ENCODE measurements at places on chromosomes 3 and 15.

DNA sequence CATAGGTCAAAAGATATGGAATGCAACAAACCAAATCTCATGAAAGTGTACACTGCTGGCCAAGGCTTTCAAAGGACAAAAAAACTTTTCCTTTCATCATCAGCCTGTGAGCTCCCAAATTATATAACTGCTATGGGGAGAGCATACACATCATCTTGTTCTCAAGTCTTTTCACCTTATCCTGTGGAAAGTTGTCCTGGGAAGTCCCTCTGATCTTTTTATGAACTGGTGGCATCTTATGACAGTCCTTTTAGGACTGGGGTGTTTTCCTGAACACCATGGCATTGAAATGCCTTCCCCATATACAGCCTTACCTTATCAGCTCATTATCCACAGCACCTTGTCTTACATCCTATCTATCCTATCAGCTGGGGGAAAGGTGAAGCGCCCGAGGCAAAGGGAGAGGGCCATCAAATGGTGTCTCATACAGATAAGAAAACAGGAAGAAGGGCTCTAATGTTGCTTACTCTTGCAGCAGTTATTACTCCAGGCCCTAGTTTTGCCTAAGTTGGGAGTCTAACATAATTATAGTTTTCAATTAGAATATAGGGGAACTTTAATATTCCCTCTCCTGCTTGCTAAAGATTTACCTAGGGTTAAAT lies 61.5 kb upstream of the GOLIM4 start:
- DNase-seq = no peak

DNA sequence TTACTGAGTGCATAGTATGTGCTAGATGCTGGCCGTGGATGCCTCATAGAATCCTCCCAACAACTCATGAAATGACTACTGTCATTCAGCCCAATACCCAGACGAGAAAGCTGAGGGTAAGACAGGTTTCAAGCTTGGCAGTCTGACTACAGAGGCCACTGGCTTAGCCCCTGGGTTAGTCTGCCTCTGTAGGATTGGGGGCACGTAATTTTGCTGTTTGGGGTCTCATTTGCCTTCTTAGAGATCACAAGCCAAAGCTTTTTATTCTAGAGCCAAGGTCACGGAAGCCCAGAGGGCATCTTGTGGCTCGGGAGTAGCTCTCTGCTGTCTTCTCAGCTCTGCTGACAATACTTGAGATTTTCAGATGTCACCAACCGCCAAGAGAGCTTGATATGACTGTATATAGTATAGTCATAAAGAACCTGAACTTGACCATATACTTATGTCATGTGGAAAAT lies 1.0 kb upstream of the CCR5 start:
- DNase-seq = peak; percentile 91

- no peak for DNase-seq
Observed at GRCh38 chr3:10993729-10994065, 1.1 kb downstream of the SLC6A1 start.

- no peak for DNase-seq
Observed at GRCh38 chr15:33135355-33135781, 59.1 kb downstream of the FMN1 start.

GRCh38 chr3:172096881-172097420 lies 57.6 kb downstream of the FNDC3B start:
- DNase-seq = no peak

DNA sequence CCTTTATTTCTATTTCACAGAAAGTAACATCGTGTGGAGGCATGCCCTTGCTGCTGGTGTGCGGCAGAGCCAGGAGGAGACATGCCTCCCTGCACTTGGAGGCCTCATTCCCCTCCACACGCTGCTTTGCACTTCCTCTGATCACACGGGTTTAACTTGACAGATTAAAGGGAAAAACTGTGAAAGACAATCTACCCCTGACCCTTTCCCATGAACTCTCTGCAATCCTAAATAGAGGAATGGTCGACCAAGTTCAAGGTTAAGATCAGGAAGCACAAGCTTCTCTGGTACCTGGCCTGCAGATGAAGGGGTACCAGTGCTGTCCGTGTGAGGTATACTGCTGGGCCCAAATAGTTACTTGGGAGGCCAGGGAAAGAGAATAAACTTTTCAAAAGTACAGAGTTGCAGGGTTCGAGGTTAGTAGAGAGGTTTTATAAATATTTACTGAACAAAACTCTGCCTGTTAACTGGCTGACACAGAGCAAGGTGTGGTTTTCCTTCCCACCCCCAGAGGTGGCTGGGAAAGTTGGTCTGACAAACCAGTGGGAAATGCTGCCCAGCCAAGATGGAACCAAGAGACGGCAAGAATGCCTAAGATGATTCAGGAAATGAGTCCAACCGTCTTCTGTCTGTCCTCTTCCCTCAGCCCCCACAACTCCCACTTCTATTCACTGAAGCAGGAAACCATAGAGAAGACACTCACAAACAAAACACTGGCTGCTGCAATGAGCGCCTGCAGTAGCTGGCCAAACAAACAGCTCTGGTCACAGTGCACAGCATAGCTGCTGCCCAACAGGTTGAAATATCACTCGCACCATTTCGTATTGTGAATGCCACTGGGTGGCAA lies 79.6 kb downstream of the IGF2BP2 start:
- DNase-seq = no peak

DNA sequence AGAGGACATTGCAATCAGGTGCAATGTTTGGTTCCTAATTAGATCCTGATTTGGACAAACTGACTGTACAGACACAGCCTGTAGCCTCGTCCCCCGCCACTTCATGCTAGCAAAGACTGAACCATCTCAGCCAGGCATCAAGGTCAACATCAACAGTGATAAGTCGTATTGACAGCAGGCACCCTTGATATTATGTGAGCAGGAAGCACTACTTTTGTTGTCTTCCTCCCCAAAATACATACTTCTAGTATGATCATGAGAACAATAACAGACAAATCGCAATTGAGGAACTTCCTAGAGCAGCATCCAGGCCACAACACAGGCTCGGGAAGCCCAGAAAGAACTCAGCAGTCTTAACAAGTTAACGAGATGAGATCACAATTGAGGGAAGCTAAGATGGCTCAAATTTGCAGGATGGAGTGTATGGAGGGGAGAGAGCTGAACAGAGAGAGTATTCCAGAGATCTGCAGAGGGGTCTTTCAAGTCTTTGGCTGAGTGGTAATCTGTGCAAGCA lies 20.4 kb downstream of the TGM5 start:
- no peak for DNase-seq

DNA sequence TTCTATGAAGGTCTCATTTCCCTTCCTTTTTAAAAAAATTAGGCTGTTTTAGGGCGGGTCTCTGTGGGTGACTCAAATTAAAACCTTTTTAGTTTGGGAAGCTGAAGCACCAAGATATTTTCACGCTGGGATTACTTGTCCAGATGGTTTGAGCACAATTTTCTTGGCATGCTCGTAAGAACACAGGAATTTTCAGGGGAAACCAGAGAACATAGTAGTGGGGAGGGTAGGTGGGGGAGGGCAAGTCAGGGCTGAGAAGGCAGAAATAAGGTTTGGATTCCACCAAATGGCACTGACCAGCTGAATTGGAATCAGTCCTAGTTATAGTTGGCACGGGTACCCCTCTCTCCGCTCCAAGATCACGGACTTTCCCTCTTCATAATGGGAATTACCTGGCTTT lies 97.3 kb upstream of the LRIG1 start:
- DNase-seq = no peak

DNA sequence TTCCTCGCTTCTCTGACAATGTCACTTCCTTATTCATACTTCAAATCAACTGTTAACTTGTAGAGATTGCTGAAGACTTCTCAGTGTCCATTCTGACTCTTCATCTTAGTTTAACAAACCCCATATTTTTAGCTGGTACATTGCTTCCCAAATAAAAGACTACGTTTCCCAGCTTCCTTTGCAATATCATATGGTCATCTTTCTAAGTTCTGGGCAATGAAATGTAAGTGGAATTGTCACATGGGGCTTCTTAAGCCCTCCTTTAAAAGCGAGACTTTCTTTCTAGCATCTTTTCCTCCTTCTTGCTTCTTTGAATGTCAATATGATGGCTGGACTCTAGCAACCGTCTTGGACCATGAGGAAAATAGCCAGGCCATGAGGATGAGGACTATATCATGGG lies 239.0 kb downstream of the ZNF621 start:
- DNase-seq = no peak

GRCh38 chr3:171327441-171328174 lies 132.6 kb downstream of the TNIK start:
- DNase-seq = no peak

DNA sequence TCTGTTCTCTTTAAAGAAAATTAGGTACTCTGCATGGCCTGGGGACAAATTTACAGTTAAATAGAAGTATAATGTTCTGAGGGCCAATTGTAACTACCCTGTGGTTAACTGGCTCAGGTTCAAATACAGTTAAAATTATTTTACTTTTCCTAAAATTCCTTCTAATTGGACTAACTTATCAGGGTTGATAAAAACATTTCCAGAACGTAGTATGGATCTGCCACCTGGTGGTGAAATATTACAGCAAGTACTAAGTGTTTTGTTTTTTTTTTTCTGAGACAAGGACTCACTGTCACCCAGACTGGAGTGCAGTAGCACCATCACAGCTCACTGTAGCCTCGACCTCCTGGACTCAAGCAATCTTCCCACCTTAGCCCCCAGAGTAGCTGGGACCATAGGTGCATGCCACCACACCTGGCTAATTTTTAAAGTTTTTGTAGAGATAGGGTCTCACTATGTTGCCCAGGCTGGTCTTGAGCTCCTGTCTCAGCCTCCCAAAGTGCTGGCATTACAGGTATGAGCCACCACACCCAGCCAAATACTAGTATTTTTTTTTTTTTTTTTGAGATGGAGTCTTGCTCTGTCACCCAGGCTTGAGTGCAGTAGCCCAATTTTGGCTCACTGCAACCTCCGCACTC lies 29.2 kb downstream of the NEO1 start:
- DNase-seq = peak; percentile 29

Measured in T-helper 2 cell (primary cell).